ENCODE measurements at places on chromosomes 11 and 22. TPM values are rescaled to one million over a fixed set of nuclear protein-coding genes. Genes with fewer than 3 reads are reported as not detected.

The CLTCL1 gene
- 11.9 TPM for total RNA-seq

DNA sequence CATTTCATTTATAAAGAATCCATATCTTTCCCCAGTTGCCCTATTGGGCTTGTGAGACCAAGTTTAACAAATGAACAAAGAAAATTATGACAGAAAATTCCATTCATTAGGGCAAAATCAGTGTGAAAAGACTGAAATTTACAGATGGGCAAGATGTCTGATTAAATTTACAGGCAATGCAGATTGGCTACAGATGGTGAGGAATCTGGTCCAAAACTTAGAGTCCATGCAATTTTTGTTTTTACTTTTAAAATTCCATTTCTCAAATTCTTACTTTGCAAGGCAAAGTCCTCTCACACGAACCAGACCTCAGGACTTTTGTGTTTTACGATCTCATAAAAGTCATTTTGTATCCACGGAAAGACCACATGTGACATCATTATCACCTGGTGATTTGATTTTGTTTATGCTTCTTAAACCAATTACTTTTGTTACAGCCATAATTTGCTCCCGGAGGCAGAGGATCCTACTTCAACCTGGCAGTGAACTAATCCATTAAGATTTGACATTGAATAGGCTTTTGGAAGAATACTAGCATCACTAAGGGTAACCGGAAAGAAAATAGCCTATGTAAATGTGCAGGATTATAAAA lies 843.7 kb upstream of the CHORDC1 start:
- H3K4me3 ChIP-seq, result no peak overlapping the region
- no peak overlapping the region for H3K27ac ChIP-seq
- DNase-seq, result no peak
- H3K27me3 ChIP-seq, result no peaks in the 10 kb centered on the region
- H3K4me1 ChIP-seq, result 0 out of 2 replicates have a peak, but pooled peaks cover 3% of the 10 kb centered on the region

- no peak for DNase-seq
- H3K4me3 ChIP-seq, result no peak overlapping the region
- H3K27ac ChIP-seq, result no peak overlapping the region
Measured at GRCh38 chr22:40597526-40598430, 38.7 kb downstream of the MRTFA start.

DNA sequence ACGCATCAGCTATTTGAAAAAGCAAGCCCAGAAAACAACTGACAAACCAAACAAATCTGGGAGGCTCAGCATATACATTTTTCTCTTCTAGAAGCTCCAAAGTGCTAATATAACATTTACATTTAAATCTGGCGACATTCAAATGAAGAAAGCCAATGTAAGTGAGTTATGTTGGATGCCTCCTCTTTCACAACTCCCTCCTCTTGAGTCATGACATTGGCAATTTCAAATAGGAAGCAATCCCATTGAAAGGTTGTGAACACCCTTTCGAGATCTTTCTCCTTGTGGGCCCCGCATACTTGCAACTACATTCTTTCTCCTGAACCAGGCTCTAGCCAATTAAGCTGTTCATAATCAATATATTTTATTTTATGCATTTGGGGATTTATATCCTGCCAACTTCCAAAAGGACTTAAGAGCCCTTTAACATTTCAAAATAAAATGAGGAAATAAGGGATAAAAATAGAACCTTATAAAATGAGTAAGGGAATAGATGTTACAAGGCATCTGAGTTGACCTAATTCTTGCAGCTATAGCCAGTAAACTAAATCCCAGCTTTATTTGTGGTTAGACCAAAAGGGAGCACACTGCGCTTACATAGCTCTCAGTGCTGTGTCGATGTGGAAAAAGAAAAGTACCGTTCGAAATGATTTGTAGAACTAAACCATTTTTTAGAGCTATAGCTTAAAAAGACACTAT lies 129.5 kb upstream of the SESN3 start:
- no peak overlapping the region for H3K27ac ChIP-seq
- peaks cover 4% of the 10 kb centered on the region for H3K27me3 ChIP-seq
- H3K4me3 ChIP-seq, result no peak overlapping the region
- no peaks in the 10 kb centered on the region for H3K4me1 ChIP-seq

- no peak overlapping the region for H3K27ac ChIP-seq
- H3K4me3 ChIP-seq, result no peak overlapping the region
- H3K27me3 ChIP-seq, result no peaks in the 10 kb centered on the region
- no peak for DNase-seq
- no peaks in the 10 kb centered on the region for H3K36me3 ChIP-seq
Measured at GRCh38 chr11:17927041-17927440, 85.8 kb downstream of the SERGEF start.

The DEUP1 gene
- not detected for total RNA-seq

DNA sequence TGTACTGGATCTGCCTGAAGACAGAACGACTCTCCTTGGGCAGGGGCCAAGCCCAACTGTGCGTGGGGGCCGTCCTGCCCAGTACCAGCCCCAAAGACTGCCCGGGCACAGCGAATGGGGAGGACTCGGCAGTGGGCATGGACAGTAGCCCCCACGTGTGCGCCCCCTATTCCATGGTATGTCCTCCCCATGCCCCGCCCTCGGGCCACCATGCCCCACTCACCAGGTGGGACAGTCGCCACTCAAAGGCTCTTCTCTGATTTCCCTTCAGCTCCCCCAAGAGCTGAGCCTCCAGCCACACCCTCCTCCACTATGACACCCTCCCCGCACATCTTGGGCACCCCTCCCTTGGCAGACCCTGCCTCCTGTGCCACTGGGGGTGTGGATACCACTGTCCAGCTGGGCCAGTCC lies 43.5 kb downstream of the GNB1L start:
- no peaks in the 10 kb centered on the region for H3K36me3 ChIP-seq
- no peak overlapping the region for H3K4me3 ChIP-seq
- no peaks in the 10 kb centered on the region for H3K27me3 ChIP-seq
- H3K4me1 ChIP-seq, result peaks cover 8% of the 10 kb centered on the region

The CTSW gene
- not detected for total RNA-seq

DNA sequence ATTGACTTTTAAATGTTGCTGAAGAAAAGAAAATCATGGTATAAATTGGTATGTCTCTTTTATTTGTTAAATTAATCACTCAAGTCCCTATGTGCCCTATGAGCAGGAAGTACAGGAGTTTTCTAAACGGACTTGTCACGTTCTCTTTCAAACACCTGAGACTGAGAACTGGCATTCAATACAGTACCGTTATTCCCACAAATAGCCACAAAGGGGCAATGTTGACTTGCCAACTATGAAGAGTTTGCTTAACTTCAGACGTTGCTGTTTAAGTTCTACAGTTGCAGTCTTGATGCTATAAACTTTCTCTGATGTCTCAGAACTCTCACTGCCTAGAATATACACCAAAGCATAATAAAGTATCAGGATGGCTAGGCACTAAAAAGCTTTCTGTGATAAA lies 7.6 kb downstream of the OR56A1 start:
- peak; percentile 58 for DNase-seq
- no peak overlapping the region for H3K27ac ChIP-seq
- peaks cover 5% of the 10 kb centered on the region for H3K27me3 ChIP-seq
- no peaks in the 10 kb centered on the region for H3K36me3 ChIP-seq
- H3K4me1 ChIP-seq, result no peaks in the 10 kb centered on the region

DNA sequence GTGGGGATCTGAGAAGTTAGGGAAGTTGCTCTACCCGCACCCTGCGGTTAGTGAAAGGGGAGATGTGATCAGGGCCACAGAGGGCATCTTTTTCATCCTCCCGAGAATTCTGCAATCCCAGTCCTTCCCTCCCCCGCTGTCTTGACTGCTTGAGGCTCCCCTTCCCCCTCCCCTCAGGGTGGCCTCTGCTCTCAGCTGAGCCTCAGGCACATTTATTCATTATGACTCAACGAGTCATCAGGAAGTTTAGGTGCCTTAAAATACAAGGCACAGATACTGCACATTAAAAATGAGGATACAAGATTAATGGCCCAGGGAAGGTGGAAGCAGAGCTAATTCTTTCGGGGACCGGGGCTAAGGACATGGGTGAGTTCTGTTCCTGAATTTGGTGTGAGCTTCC lies 104.0 kb downstream of the CACNA1I start:
- H3K27me3 ChIP-seq, result no peaks in the 10 kb centered on the region
- no peaks in the 10 kb centered on the region for H3K4me1 ChIP-seq
- H3K27ac ChIP-seq, result no peak overlapping the region
- no peak for DNase-seq
- no peaks in the 10 kb centered on the region for H3K36me3 ChIP-seq

- DNase-seq, result no peak
- H3K36me3 ChIP-seq, result no peaks in the 10 kb centered on the region
- H3K27me3 ChIP-seq, result no peaks in the 10 kb centered on the region
- H3K27ac ChIP-seq, result peak overlapping the region; percentile 42
Measured at GRCh38 chr11:130787092-130787616, 129.1 kb downstream of the SNX19 start.

- H3K4me1 ChIP-seq, result no peaks in the 10 kb centered on the region
- no peak for DNase-seq
- no peaks in the 10 kb centered on the region for H3K27me3 ChIP-seq
- H3K27ac ChIP-seq, result no peak overlapping the region
Measured at GRCh38 chr22:29108137-29108536, 35.3 kb downstream of the KREMEN1 start.

- H3K4me3 ChIP-seq, result peak within 1 kb of the TSS; percentile 77
- H3K4me1 ChIP-seq, result peaks cover 23% of the 10 kb centered on the region
- H3K36me3 ChIP-seq, result no peaks in the 10 kb centered on the region
- DNase-seq, result no peak
Measured at GRCh38 chr11:62707277-62707861, at the start of the genes BSCL2 and GNG3. Gene BSCL2 (minus strand): TSS chr11:62707424. CDS start chr11:62707195, 229 bp downstream. Gene GNG3 (plus strand): TSS chr11:62707676. CDS start chr11:62708296, 620 bp downstream.

The RIMBP3B gene
- 0.54 TPM for total RNA-seq
